ENCODE measurements at places on chromosomes 1 and 21.

DNA sequence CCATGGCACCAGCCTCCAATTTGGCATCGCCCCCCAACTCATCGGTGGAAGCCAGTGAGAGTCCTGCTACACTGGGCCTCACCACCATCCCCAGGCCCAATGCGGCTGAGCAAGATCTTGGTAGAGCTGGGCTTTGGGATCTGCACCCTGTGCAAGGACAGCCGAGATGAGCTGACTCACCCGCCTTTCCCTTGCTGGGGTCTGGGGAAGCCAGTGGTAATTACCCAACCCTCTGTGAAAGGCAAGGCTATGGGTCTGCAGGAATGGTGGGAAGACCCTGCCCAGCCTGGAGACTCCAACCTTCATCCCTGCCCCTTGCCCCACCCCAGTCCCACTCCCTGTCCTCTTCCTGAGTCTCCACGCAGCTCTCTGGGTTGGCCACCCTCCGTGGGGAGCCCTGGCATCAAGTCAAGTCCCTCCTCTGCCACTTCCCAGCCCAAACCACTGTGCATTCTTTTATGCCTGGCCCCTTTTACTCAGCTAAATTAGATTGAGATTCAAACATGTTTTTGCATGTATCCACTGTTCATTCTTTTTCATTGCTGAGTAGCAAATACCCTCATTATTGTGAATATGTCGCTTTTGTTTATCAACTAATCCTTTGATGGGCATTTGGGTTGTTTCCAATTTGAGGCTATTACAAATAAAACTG lies 8.8 kb downstream of the SMCP start:
- no peak for DNase-seq

- no peak for DNase-seq
These were observed 1.6 kb downstream of the PPP1R15B start for GRCh38 chr1:204409836-204410687.

DNA sequence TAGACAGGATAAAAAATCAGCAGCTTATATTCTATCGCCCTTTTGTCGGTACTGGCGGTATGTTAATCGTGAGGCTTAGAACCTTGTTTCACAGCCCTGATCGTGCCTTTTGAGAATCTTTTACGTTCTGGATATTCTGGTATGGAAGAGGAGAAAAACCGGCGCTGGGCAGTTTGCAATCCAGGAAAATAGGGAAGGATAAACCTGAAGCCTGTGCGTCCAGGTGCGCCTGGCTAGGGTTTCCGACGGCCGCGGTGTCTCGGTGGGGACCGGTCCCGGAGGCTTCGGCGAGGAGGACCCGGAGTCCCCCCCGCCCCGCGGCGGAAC lies 258 bp upstream of the SYPL2 start:
- no peak for DNase-seq

- DNase-seq, result no peak
These were observed 13.6 kb downstream of the GJA4 start for GRCh38 chr1:34806396-34806795.

DNA sequence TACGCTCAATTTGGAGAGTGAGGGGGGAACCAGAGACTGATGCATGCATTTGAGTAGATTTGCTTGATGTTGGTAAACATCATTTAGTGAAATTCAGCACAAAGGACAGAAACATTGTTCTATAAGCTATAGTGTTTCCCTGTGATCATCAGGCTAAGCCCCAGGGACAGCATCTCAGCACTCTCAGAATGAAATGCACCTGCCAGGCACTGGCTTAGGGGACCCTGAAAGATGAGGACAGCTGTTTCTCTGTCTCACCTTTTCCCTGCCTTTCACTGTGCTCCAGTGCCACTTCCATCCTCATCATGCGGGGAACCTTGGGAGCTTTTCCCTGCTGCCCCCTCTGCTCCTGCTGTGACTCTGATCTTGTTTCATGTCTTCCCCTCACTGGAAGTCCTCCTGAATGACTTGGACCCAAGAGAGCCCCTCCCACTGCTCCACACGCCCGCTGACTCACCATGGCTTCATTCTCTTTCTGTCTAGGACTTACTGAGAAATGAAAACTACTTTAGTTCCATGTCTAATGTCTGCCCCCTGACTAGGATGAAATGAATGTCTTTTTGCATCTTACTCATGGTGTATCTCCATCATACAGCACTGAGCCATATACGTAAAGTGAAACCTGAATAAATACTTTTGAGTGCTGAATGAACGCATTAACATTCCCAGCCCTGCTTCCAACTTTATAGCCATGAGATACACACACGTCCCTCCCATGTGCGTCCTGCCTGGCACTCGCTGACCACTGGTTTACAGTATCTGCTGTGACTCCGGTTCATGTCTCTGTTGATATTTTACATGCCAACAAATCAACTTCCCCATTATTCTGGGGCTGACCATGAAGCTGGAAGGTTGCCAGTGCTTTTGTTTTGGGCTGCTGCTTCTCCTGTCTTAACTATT lies 182.0 kb downstream of the PCP4 start:
- no peak for DNase-seq

DNA sequence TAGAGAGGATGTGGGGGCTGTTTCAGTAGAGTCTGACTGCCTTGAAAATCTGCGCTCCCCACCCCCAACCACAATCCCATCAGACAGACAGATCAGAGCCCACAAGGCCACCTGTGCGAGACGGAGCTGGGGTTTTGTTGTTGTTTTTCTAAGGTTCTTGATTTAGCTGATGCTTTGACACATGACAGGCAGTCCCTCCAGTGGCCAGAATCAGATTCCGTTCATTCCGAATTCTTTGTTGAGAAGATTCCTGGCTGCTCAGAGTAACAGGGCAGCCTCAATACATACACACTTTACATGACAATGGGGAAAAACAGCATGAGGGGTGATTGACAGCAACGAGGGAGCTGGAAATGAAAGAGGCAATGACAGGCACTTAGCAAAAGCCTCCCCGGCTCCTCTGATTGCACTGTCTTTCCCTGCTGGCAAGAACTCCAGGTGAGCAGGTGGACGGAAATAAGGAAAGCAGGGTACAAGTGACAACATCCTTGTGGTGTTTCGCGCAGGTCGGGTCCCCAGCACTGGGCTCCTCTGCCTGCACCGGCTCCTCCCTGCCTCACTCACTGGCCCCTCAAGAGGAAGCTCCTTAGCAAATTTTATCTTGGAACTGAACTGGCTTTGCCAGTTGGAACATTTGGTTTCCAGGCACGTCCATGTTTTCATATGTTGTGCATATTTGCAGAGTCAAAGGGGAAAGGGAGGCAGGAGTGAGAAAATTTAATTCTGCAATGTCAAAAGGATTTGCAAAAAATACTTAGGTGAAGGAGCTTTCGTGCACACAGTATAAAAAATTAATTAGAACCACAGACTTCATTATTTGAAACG lies 148.7 kb downstream of the PGBD5 start:
- no peak for DNase-seq

Data from stimulated activated CD8-positive, alpha-beta memory T cell treated with anti-CD3 and anti-CD28 coated beads, Interleukin-12 subunit alpha, Interleukin-12 subunit beta, amount 100 ng/mL, for 1 hour (primary cell).